ENCODE measurements at places on chromosomes 16 and 17.
A peak's percentile ranks its signal among the peaks of the same experiment; 100 is the strongest.

DNA sequence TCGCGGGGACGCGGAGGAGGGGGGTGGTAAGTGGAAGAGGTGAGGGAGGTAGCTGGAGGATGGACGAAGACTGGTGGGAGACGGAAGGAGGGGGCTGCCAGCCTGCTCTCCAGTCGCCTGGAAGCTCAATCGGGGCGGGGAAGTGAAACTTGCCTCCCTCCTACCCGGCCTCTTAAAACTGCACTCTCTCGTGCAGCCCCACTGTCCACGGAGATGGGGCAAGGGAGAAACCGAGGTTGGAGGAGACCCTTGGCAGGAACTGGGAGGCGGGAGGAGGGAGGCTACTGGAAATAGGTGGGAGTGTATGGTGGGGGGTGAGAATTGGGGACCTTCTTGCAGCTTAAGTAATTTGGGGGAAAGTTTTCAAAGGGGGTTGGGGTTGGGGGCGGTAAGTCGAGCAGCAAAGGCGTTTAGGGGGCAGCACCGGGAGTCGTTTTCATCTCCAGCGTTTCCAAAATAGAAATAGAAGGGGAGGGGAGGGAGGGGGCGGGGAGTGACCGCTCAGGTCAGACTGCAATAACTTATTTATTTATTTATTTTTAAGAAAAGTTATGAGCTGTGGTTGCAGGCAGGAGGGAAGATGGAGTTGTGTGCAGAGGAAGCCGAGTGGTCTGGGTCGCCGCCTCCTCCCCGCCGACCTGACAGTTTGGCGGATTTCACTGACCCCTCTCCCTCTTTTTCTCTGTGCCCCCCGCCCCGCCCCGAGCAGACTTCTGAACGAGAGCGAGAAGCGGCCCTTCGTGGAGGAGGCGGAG is 1.4 kb downstream of the SOX9 start:
- no peak for DNase-seq

- no peak for DNase-seq
These were observed 321.4 kb downstream of the GRIN2A start for GRCh38 chr16:9860876-9861275.

DNA sequence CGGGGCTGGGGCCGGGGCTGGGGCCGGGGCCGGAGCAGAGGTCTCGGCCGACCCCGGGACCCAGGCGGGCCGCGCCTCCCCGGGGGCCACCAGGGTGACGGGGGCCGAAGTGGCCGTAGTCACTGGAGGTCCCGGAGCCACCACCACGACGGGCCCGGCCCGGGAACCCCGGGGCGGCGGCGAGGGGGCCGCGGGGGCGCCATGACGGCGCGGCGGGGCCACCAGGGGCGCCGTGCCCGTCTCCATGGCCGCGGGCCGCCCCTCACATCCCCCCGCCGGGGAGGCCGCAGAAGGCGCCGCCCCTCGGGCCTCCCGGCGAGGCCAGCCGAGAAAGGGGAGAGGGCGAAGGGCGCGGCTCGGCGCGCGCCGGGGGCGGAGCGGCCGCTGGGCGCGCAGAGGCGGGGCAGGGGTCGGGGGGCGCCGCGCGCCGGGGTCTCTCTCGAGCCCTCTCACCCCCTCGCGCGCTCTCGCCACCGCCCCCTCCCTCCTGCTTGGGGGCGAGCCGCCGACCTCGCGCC is 297 bp downstream of the TBC1D10B start:
- DNase-seq = no peak

GRCh38 chr17:7047566-7047965 is 3.7 kb upstream of the SLC16A11 start:
- no peak for DNase-seq

- DNase-seq = no peak
These were observed 32.1 kb downstream of the TNRC6A start for GRCh38 chr16:24761526-24761925.

- DNase-seq = no peak
These were observed 470 bp downstream of the TRPV3 start for GRCh38 chr17:3556916-3557767.

GRCh38 chr17:78890498-78890897 is 12.5 kb downstream of the CEP295NL start:
- peak; percentile 99 for DNase-seq

DNA sequence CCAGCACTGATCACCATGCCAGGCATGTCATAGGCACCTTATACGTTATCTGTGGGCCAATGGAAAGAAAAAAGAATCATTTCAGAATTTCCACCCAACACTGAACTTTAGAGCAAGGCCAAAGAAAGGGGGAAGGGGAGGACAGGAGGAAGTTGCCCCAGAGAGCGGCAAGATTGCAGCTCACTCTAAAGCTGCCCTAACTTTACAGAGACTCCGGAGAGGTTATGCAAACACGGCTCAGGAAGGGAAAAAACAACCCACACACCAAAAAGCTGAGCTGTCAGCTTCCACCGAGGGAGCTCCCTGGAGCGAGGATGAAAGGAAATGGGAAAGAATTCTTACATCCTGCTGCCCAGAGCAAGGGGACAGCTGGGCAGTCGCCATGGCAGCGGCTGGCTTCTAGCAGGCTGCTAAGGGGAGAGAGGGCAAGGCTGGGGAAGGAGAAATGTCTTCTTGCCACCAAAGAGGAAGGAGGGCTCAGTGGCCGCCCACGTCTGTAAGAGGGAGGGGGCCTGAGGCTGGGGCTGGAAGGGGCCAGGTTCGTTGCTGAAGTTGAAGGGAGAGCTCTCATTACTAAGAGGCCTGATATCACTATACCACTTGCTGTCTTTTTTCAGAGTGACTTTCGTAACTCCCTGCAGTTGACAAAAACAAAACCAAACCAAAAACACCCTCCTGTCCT is 18.2 kb downstream of the COTL1 start:
- peak; percentile 76 for DNase-seq

Data from SIG-M5 (cell line).